Activated gamma-delta T cell treated with anti-CD3 and anti-CD28 coated beads, Interleukin-2, amount 50 U/mL, for 16 hours (primary cell): ENCODE measurements at places on chromosomes 7 and 10.

GRCh38 chr10:78004215-78005026 lies 24.9 kb downstream of the POLR3A start:
- DNase-seq, result no peak

- no peak for DNase-seq
Observed at GRCh38 chr10:23362069-23362830, 17.7 kb upstream of the C10orf67 start.

DNA sequence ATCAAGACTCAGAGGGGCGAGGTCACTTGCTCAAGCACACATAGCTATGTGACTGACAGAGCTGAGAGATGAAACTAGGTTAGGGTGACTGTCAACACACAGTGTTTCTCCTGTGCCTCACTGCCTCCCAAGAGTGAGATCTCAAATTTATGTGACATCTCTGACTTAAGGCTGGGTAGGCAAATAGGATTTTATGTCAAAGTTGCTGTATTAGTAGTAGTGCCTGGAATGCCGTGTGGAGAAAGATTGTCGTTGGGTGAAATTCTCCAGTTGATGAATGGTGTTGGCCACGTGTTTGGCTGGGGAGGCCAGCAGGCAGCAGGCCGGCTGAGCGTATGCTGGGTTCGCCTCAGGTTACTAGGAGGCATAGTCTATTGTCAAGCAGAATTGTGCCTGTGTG lies 148.3 kb upstream of the BMPER start:
- DNase-seq, result no peak

- DNase-seq, result no peak
Observed at GRCh38 chr7:105277341-105277740, 111.4 kb downstream of the SRPK2 start.

DNA sequence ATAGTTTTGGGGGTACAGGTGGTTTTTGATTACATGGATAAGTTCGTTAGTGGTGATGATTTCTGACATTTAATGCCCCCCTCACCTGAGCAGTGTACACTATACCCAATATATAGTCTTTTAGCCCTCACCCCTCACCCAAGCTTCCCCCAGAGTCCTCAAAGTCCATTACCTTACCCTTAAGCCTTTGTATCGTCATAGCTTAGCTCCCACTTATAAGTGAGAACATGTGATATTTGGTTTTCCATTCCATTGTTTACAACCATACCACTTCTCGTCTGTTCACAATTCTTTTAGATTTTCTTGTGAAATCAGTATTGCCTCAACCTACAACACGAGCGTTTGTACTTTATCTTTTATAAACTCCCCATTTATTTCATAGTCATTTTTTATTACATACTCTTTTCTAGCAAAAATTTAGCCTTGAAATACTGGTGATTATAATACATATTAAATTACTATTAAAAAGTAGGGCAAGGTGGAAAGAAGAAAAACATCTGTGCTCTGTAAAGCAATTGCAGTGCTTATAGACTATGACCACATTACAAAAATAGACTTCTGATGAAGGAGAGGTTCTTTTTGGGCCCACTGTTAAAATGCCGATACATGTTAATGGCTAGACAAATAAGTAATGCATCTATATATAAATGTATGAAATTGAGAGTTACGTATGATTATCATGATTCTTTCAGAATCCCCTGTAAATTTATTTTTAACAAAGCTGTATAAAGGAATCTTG lies 164.8 kb downstream of the THSD7A start:
- no peak for DNase-seq

DNA sequence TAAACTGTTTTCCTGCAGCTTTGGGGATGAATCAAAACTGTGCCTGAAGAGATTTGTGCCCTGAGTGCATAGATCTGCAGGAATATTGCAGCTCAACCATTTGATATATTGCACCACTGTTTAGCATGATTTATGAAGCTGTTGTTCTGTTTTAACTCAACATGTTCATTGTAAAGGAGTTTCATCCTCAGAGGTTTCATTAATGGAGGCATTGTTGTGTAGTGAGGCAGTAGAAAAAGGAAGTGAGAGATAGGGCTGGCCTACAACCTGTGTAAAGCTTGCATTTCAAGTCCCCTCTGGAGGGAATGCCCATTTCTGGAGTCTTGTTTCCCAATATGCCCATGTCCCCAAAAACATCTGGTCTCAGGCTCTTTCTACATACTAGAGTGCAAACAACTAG lies 67.5 kb downstream of the DNAJC12 start:
- no peak for DNase-seq

DNA sequence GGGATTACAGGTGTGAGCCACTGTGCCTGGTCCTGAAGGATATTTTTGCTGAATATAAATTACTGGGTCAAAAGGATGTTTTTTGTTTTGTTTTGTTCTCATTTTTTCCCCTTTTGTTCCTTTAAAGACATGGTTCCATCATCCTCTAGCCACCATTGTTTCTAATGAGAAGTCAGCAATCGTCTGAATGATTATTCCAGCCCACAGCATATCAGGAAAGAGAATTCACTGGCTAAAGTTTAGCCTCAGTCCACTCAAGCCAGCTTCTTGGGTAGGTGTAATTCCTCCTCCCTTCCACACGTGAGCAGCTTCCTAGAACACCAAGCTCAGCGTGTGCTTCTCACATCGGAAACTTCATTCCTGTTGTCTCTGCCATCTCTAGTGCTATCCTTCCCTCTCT lies 112.8 kb upstream of the INSIG1 start:
- DNase-seq, result no peak

GRCh38 chr7:26930201-26930600 lies 65.8 kb upstream of the SKAP2 start:
- DNase-seq, result no peak

GRCh38 chr7:109322833-109323232 lies 753.2 kb downstream of the DNAJB9 start:
- DNase-seq, result no peak

DNA sequence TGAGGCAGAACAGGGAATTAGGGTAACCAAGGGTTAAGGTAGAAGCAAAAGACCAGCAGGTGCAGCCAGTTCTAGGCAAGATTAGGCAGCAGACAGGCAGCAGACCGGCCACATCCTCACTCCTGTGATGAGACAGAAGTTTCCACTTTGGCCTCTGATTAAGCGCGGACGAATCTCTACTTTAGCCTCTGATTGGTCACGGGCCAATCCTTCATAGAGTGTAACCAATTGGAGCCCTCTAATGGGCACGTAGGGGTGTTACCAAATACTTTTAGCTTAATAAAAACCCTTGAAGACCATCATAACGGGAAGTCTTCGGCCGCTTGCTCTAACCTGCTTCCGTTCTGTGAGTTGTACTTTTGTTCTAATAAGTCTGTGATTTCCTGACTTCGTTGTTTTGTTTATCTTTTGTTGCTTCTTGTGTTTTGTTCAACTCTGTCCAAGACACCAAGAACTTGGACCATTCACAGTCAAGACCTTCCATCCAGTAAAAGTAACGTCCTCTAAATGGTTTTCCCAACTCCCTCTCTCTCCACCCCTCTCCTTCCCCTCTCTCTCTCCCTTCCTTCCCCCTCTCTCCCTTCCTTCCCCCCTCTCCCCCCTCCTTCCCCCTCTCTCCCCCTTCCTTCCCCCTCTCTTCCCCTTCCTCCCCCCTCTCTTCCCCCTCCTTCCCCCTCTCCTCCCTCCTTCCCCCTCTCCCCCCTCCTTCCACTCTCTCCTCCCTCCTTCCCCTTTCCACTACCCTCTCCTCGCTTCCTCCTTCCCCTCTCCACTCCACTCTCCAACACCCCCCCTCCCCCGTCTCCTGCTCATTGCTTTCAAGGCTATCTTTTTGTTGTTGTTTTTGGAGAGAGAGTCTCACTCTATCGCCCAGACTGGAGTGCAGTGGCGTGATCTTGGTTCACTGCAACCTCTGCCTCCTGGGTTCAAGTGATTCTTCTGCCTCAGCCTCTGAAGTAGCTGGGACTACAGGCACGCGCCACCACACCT lies 13.2 kb upstream of the MALSU1 start:
- no peak for DNase-seq

DNA sequence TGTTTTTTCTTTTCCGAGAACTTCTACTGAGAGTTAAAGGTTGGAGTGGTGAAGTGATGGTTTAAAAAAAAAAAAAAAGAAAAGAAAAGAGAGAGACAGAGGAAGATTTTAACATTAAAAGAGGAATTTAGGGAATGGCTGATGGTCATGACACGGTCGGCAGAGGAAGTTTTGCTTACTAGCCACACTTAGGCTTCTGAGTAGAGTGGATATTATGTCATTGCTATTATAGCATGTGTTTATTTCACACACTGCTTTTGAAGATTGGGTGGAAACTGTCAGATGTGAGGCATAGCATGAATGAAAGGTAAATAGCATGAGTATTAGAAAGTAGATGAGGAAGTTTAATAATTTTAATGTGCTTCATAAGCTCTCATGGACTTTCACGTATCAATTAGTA lies 2.5 kb downstream of the KAT6B start:
- no peak for DNase-seq

DNA sequence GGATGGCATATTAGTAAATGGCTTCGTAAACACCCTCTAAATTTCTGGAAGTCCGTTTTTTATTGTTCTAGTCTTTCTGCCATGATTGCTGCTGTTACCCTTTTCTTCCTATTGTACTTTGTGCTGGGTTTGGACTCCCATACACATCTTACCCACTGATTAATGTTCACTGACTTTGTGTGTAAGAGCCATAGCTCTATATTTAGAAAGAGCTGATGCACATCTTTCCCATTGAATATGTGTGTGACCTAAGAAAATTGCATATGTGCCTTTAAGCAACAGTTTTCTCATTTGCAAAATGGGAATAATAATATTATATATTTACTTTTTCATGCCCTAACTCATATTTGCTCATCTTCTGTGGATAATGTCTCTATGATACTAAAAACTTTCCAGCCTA lies 135.8 kb upstream of the DLX6 start:
- no peak for DNase-seq

GRCh38 chr7:22827563-22827962 lies 4.9 kb upstream of the TOMM7 start:
- DNase-seq, result no peak

DNA sequence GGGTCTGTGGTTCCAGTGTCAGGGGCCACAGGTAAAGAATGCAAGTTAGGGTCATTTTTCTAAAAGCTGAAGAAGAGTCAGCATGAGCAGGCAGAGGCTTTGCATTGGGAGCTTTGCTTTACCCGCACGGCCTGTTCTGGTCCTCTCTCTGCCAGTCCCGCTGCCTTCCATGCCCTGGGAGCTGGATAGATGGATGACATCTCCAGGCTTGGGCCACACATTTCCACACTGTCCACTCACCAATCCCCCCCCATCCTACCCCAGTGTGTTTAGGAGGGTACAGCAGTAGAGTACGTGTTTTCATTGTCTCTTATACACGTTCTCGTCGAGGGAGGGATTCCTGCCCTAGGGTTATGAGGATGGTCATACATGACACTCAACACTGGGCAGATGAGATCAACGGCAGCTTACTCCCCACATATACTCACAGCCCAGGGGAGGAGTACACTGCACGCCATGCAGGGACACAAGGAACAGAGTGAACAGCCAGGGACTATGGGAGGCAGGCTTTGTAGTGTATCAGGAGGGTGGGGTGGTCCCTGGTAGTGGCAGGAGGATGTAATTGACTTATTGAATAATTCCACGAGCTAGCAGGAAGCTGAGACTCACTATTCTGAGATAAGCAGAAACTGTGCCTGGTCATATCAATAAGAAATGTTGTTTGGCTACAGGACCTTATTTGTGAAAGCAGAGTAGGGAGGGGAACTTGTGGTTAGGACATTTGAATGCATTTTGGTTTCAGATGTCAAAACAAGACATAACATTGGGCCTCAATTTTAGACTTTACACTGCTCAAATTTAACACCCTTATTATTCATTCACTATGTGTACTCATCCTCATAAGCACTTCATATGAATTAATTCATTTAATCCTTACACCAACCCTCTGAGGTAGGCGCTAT lies 36.6 kb downstream of the PLPP4 start:
- DNase-seq, result no peak

DNA sequence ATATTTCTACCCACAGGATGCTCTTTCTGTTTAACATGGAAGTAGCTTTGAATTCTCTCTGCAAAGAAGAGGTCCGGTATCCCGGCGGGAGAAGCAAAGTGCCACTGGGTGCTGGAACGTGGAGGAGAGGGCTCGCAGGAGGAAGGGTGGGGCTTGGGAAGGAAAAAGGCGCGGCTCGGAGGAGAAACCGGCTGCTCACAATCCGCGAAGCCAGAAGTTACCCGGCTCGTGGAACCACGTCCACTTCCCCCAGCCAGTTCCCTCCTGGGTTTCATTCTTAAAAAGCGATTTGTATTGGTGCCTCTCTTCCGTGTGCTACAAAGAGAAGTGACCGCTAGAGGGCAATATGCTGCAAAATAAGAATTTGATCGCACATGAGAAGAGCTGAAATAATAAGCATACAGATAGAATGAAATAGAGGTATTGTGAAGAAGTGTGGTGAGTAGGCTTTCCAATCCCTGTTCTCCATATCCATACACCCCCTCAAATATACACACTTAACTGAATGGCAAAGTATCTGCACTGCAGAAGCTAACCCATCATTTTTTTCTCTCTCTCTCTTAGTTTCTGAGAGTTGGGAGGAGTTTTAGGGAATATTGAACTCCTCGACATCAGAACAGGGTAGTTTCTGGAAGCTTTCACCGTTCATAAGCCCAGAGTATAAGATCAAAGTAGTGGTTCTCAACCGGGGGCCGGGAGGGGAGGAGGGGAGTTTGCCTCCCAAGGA lies 31.1 kb downstream of the TRIL start:
- DNase-seq, result peak; percentile 17

DNA sequence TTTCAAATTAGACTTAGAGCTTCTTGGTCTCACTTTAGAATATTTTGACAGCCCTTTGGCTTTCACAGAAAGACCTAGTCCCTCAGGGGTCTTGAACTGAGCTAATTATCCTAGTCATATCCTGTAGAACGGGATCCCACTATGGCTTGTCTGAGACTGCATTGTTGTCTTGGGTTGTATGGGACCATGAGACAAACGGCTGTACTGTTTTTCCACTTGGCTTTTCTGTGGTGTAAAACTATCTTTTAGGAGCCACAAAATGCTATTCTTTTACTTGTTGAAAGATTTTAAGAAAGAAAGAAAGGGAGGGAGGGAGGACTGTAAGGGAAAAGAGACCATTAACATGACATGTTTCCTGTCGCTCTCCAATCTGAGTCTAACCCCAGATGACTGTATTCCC lies 432.5 kb downstream of the AUTS2 start:
- DNase-seq, result no peak

GRCh38 chr7:92788559-92789183 lies 47.7 kb downstream of the CDK6 start:
- DNase-seq, result no peak

- DNase-seq, result no peak
Observed at GRCh38 chr10:72449941-72450441, 95.3 kb upstream of the DNAJB12 start.

GRCh38 chr7:84950836-84951235 lies 236.0 kb downstream of the SEMA3D start:
- no peak for DNase-seq

DNA sequence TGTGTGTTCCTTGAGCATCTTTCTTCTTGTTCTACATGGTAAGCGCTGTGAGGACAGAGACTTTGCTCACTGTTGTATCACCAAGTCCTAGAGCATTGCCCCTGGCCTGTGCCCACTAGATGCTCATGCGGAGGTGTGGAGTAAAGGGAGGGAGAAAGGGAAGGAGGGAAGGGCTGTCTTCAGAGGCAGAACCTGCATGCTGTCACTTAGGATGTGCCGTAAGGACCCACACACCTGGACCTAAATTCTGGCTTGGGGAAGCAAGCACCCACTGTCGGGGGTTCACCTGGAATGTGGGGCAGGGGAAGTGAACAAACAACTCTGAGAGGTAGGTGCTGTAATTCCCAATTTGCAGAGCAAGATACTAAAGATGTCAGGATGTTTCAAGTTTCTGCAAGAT lies 129.5 kb downstream of the PTPN20 start:
- no peak for DNase-seq

GRCh38 chr7:138738551-138739335 lies 37.6 kb upstream of the SVOPL start:
- DNase-seq, result peak; percentile 78

GRCh38 chr10:82932451-82932850 lies 1057.5 kb downstream of the NRG3 start:
- DNase-seq, result no peak
